Activated naive CD4-positive, alpha-beta T cell treated with anti-CD3 and anti-CD28 coated beads for 36 hours (primary cell): ENCODE measurements at places on chromosomes 5 and 9.
A peak's percentile ranks its signal among the peaks of the same experiment; 100 is the strongest.

- no peak for DNase-seq
These were observed 2.5 kb upstream of the CPLANE1 start for GRCh38 chr5:37251665-37252064.

DNA sequence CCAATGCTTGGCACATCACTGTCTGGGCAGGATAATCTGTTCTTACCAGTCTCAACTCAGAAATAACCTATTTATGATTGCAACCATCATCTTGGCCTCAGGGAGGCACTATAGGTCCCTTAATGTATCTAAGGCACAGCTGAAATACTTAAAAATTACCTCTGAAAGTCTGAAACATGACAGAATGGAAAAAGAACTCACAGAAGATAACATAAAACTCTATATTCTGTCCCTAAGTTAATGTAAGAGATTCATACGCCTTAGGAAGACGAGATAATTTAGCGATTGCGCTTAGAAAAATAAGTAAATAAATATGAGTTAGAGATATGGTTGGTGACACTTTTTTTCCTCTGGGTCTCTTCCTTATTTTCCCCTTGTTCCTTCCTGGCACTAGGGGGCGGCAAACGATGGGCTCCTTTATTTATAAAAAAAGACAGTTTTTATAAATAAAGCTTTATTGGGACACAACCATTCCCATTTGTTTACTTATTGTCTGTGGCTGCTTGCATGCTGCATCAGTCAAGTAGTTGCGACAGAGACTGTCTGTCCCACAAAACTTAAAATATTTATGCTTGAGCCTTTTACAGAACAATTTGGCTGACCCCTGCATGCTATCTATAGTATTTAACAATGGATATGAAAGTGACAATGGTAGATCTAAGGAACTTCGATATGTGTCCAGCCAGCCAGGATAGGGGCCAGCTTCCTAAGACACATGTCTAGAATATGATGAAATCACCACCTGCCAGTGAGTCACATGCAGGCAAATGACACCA, 79.6 kb downstream of the PDE4D start:
- peak; percentile 46 for DNase-seq

- DNase-seq, result no peak
These were observed 197.5 kb downstream of the PCSK5 start for GRCh38 chr9:76087976-76088375.

DNA sequence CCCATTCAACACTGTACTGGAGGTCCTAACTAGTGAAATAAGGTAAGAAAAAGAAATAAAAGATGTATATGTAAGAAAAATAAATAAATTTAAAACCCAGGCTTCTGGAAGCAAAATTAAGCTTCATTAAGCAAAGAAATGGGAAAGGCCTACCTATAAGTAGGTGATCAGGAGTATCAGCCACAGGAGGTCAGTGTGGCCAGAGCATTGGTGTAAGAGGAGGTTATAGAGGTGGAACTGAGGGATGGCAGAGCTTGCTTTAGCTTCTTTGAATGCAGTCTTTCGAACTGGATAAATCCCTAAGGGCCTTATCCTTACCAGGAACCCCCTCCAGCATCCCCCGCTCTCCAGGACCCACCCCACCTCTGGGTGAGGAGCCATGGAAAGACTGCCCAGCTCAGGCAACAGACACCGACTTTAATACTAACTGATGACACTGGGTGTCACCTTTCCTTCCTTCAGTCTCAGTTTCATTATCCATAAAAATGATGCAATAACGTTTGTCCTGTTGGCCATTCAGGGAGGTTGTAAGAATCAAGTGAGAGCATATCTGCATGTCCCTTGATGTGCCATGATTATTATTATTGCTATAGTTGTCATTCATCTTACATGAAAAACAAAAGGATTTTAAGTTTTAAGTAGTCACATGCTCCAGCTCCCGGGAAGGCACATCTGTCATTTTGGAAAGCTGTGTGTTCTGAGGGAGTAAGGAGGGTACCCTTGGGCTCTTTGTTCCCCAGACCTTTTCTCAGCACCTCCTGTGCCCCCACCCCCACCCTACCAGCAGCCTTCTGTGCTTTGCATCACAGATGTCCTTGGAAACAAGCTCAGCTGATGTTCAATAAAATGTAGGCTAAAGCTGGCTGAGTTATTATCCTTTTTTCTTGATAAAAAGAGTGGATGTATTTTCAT, 50.8 kb upstream of the CTNNA1 start:
- DNase-seq, result no peak

GRCh38 chr5:143992496-143992895, 178.0 kb downstream of the YIPF5 start:
- no peak for DNase-seq

GRCh38 chr5:150109921-150110320, 23.6 kb upstream of the CSF1R start:
- DNase-seq, result no peak

- no peak for DNase-seq
These were observed 90.8 kb downstream of the COL23A1 start for GRCh38 chr5:178499352-178499751.

DNA sequence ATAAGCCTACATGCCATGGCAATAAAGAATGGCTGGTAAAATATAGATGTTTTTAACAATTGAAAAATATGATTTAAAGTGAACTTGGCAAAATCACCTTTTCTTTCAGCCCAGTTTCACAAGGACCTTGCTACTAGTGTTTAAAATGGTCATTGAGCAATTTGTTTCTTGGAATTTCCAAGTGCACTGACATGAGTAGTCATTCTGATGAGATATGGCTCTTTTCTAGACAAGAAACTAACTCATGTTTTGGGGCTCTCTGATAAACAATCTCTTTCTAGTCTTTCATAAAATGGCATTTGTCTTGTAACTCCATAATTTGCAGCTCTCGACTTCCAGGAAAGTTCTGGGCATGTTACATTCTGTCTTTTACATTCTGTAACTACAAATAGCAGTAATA, 176.8 kb downstream of the NR2F1-AS1 start:
- no peak for DNase-seq

GRCh38 chr5:71662381-71662780, 56.7 kb upstream of the CARTPT start:
- DNase-seq, result no peak

DNA sequence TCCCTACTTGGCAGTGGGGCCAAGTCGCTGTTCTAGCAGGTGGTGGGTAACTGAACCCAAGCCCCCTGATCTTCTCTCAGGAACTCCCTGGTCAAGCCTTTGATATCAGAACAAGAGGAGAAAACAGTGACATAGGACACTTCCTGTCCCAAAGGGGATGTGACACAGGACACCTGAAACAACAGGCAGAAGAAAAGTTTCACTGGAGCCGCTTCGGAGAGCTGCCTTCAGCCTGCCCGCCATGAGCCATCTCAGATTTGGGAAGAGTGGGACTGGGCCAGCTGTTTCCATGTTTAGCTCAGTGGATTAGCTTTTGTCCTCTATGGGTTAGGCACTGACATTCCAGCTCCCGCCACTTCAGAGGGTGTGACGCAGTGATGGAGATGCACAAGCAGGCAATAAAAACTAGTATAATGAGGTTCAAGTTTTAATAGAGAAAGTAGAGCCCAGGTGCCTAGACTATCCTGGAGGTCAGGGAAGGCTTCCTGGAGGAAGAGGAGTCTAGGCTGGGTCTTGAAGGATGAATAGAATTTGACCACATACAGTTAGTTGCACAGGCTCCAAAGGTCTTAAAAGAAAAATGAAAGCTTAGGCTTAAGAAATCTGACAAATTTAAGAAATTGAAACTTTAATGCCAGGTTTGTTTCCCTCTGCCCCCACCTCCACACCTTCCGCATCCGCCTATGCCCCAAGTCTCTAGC, 104.1 kb upstream of the SPRY4 start:
- DNase-seq, result no peak

- DNase-seq, result no peak
These were observed 243.6 kb upstream of the HAPLN1 start for GRCh38 chr5:83964271-83964670.

DNA sequence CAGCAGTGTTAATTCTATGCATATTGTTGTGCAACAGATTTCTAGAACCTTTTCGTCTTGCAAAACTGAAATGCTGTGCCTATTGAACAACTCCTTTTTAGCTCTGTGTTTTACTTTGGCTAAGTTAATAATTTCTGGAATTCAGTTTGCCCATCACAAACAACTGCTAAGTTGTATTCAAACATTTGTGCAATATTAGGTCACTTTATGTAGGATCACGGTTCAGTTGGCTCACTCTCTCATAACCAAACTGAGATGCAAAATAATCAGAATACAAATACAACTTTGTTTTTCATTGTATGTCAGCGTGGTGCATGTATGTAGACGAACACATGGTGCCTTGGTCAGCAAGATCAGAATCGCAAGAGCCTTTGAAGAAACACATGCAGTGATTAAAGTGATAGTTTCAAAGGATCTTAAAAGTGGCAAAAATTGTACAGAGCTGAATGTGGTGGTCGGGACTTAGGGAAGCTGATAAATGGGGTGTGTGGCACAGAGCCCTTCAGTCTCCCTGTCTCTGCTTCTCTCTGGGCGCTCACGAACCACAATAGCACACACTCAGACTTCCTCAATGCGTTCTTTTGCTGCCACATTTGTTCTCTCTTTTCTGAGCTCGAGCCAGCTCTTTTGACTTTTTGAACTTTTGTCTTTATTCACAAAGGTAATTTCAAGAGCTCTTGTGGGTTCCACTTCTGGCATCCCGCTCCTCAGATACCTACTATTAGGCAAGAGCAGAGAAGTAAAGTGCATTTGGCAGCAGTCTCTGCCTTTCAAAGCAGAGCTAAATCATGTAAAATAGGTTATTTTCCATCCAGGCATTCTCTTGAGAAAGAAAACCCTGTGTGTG, 112.4 kb upstream of the CTSL start:
- DNase-seq, result no peak

DNA sequence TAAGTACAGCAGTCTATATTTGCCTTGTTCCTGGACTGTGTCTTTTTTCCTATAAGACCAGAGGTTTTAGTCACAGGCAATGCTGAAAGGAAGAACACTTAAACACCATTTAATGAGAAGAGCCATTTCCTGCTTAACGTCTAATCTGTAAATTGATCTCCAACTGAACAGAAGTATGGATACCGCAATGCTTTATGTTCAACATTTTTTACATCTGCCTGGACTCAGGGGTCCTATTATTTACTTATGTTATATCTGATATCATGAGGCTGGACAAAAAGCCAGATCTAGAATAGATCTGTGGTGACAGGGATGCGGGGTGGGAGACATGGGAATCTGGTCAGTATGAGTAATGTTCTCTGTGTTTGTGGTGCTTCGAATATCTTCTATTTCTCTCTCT, 334.6 kb upstream of the MPDZ start:
- no peak for DNase-seq

GRCh38 chr9:129467004-129467588, 153.8 kb downstream of the C9orf50 start:
- DNase-seq, result no peak

DNA sequence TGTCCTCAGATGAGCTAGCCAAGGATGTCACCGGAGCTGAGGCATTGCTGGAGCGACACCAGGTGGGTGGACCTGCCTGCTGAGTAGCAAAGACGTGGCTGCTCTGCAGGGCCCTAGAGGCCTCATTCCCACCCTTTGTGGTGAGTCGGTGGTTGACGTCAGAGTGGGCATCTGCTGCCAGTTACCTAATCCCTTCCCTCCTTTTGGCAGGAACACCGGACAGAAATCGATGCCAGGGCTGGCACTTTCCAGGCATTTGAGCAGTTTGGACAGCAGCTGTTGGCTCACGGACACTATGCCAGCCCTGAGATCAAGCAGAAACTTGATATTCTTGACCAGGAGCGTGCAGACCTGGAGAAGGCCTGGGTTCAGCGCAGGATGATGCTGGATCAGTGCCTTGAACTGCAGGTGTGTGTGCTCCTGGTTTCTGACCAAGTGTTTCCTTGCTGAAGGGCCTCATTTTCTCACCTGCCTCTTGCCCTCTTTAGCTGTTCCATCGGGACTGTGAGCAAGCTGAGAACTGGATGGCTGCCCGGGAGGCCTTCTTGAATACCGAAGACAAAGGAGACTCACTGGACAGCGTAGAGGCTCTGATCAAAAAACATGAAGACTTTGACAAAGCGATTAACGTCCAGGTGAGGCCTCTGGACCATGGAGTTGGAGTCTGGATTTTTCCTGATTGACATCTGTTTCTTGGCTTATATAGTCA, 48.9 kb downstream of the DYNC2I2 start:
- no peak for DNase-seq

DNA sequence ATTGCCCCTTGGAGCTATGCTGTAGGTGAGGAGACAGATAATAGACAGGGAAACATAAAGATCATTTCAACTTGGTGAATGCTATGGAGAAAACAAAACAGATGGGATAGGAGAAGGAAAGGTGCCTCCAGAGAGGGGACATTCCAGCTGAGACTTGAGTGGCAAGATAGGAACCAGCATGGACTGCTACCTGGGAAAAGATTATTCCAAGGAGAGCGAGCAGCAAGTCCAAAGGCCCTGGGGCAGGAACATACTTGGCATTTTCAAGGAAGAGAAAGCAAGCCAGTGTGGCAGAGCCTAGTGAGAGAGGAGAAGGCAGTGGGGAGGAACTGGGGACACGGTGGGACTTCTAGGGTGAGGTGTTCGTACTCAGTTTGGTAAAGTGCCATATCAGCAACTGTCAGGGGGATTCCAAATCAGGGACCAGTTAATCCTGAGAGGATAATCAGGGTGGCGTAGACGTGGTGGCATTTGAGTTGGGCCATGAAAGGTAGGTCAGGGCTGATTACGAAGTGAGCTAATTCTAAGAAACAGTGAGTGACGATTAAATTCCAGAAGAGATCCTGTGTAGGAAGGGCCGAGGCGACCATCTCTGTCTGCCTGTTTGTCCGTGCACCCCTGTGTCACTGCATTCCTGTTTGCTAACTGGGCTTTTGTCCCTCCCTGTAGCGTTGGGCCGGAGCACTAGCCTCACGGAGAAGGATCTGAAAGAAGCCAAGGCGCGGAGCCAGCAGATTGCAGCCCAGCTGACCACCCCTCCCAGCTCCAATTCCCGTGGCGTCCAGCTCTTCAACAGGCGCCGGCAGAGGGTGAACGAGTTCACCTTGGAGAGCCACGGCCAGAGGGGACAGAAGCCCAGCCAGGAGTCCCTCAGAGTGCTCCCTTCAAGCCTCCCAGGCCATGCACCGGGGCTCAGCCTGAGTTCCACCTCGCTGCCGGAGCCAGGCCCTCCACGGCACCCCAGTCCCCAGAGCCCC, 7.1 kb downstream of the SYNPO start:
- no peak for DNase-seq

DNA sequence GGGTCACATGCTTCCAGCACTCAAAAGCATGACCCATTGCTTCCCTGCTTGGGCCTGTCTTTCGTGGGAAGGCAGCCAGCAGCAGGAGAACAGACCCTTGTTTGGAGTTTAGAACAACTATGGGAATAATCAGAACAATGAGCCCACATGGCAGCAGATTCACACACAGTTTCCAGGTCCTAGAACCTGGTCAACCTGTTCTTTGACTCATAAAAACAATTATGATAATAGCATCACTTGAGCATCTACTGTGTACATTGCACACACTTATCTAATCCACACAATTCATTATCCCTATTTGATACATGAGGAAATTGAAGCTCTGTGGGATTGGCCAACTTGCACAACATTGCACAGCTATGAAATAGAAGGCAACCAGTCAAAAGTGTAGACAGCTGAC, 41.7 kb downstream of the KLF4 start:
- DNase-seq, result no peak

- no peak for DNase-seq
These were observed 250.8 kb downstream of the ENC1 start for GRCh38 chr5:74389531-74390305.
